Left hindlimb (tissue), 1 donor: ENCODE measurements at places on chromosomes 6 and 20.

GRCh38 chr6:63236398-63236817 is 25.1 kb downstream of the FKBP1C start:
- DNase-seq = no peak

DNA sequence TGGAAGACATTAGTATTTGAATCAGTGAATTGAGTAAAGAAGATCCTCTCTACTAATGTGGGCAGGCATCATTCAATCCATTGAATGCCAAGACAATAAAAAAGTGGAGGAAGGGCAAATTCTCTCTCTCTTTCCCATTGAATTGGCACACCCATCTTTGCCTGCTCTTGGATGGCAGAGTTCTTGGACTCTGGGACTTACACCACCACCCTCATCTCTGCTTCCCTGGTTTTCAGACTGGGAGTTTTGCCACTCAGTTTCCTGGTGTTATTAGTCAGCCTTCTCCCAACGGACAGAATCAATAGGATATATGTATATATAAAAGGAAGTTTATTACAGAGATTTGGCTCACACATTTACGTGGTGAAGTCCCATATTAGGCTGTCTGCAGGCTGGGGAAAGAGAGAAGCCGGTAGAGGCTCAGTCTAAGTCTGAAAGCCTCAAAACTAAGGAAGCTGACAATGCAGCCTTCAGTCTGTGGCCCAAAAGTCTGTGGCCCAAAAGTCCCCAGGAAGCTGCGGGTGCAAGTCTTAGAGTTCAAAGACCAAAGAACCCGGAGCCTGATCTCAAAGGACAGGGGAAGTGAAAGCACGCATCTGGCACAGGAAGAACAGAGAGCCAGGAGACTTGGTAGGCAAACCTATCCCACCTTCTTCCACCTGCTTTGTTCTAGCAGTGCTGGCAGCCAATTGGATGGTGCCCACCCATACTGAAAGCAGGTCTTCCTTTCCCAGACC is 64.4 kb downstream of the SMPDL3A start:
- no peak for DNase-seq

DNA sequence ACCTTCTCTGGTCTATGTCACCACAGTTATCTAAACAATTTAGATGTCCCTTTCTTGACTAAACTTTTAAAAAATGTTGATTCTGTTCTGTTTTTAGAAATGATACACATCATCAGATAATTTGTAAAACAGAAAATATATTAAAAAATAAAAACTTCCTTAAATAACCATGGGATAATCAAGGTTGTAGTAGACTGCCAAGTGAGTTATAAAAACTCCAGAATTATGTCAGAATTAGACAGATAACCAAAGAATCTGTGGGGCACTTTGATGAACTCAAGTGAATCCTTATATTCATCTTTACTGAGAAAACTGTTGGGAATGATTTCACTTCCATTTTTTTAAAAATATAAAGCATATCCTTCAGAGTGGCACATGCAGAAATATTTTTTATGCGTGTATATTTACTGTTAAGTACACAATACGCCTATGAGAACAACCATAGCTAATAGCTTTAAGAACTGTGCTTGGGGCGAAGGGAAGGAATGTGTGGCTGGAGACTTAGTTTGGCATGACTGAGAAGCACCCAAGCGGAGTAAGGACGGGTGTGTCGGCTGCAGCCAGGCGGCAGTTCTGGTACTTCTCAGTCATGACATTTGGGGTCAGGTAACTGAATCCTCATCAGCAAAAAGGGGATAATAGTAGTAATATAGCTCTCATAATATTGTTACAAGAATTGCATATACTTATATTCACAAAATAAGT is 604.7 kb upstream of the CITED2 start:
- no peak for DNase-seq

- DNase-seq = no peak
These were observed 187.4 kb upstream of the JARID2 start for GRCh38 chr6:15058200-15059061.

GRCh38 chr20:36407199-36407733 is 101.1 kb downstream of the DLGAP4 start:
- DNase-seq = no peak

GRCh38 chr6:85482206-85482904 is 32.5 kb downstream of the NT5E start:
- DNase-seq = peak; percentile 52

DNA sequence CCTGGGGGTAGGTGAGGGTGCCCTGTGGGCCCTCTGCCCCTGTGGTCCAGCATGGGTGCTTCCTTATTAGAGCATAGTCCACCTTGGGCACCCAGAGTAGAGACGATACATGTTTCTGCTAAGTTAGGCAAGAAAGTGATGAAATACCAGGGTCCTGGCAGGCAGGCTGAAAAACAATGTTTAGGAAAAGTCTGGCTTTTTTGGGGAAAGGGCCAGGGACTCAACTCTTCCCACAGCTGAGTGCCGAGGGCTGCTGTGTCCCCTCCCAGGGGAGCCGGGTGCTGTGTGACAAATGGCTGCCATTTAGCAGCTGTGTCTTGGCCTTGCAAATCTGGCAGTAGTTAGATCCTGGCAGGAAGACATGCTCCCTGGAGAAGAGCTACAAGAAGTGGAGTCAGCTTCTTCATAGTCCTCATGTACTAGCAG is 61.5 kb downstream of the RREB1 start:
- DNase-seq = no peak

DNA sequence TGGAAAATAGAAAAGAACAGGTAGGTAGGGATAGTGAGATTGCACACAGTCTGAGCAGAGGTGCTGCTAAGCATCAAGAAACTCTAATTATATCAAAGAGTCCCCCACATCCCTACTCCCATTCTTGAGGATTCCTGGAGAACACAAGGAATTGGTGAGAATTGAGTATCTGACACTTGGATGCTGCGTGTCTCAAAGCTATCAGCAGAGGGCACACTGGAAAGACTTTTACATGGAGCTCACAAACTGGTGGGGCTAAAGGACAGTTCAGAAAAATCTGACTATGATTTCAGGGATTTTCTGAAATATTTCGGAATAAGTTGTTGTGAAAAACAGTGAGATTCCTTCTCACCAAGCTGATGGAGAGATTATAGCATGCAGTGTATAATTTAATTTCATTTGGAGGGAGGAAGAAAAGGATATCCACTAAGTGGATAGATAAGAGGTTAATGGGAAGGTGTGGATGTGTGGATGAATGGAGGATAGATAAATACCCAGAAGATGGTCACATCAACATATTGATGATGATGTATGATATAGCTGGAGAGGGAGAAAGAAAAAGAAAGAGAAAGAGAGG is 215.4 kb upstream of the DEFB112 start:
- no peak for DNase-seq

DNA sequence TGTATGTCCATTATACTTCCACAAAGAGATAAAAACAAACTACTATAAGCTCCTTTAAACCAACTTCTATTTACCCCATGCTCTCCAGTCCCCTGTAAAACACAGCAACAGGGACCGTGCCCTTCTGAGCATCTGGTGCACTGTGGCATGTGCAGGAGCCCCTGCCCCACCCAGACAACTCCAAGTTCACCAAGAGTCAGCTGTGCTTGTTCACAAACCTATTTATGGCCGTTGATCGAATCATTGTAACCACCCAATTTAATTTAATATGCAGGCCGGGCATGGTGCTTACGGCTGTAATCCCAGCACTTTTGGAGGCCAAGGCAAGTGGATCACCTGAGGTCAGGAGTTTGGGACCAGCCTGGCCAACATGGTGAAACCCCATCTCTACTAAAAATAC is 13.7 kb upstream of the BLCAP start:
- no peak for DNase-seq

DNA sequence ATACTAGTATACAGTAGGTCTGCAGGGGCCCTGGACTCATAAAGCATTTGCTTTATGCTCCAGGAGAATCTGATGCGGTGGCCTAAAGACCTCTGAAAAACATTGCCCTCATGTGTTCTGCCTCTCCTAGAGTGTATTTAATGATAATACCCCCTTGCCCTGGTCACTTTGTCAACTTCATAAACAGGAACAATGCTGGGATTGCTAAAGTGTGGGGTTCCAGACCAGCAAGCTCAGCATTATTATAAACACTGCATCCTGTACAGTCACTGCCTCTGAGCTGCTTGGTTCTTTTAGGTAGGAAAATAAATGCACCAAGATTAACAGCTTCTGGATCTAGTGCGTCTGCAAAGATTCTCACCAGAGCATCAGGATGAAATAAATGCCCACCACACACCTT is 12.2 kb downstream of the TREM1 start:
- no peak for DNase-seq

- peak; percentile 31 for DNase-seq
These were observed 433.5 kb downstream of the DHX35 start for GRCh38 chr20:39395478-39396291.

- no peak for DNase-seq
These were observed 542.0 kb upstream of the RNF217 start for GRCh38 chr6:124420116-124420840.

- DNase-seq = no peak
These were observed 29.9 kb downstream of the COX4I2 start for GRCh38 chr20:31667315-31668285.

- no peak for DNase-seq
These were observed 20.4 kb downstream of the SRPK1 start for GRCh38 chr6:35900448-35900847.

DNA sequence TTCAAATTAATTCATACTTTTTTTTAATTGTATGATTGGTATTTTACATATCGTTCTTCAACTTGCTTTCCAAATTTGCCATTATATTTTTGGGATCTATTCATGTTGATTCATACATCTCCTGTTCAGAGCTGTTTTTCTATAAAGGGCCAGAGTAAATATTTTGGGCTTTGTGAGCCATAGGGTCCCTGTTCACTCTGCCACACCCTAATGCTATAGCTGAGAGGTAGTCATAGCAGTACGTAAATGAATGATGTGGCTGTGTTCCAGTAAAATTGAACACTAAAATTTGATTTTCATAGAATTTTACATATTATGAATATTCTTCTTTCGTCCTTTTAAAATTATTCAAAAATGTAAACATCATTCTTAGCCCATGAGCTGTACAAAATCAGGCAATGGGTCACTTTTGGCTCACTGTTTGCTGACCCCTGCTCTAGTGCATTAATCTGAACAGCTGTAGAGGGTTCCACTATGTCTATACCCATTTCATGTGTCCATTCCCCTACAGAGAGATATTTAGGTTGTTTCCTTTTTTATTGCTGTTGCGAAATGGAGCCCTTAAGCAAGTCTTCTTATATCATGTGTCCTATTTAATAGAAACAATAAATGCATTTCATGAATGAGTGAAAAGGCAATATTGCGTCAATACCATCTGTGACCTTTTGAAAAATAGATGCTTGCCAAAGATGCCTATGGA is 136.4 kb upstream of the SALL4 start:
- DNase-seq = no peak

GRCh38 chr6:144316862-144317195 is 31.7 kb downstream of the UTRN start:
- DNase-seq = no peak

DNA sequence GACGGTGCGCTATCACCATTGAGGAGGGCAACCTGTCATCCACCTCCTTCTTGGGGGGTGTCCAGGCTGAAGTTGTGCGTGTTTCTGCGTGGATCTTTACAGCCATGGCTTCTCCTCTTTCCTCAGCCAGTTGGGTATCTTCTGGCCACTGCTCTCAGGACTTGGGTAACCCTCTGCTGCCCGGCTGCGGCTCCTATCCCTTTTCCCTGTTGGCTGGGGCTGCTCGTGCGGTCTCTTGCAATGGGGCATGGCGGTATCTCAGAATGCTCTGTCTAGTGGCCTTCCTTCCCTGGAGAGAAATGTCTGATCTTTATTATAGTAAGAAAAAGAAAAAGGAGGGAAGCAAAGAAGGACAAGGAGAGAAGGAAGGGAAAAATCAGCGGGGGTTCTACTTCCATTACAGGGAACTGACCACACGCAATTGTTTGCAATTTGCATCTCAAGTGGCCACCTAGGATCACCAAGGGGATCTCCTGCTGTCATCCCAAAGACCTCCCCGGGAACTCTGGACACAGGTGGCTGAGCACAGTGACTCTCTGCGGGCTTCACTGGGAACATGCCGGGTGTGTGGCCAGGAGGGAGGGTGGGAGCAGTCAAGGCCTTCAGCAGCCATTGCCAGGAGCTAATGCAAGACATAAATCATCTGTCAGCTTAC is 60.8 kb downstream of the NPEPL1 start:
- DNase-seq = no peak

DNA sequence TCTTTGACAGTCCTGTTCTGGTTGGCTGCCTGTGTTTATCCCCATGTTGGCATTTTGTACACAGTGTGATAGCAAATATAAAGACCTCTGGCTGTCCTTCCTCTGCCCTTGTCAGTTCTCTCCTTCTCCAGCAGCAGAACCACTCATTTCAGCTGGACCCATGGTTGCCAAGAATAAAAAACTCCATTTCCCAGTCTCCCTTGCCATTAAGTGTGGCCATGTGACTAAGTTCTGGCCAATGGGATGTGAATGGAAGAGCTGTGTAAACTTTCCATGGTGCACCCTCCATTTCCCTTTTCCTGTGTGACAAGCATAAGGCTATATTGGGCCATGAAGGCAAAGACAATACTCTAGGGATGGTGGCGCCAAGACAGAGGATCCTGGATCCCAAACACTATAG is 78.4 kb upstream of the TBC1D7 start:
- DNase-seq = no peak

GRCh38 chr6:16747232-16748024 is 13.8 kb downstream of the ATXN1 start:
- no peak for DNase-seq

DNA sequence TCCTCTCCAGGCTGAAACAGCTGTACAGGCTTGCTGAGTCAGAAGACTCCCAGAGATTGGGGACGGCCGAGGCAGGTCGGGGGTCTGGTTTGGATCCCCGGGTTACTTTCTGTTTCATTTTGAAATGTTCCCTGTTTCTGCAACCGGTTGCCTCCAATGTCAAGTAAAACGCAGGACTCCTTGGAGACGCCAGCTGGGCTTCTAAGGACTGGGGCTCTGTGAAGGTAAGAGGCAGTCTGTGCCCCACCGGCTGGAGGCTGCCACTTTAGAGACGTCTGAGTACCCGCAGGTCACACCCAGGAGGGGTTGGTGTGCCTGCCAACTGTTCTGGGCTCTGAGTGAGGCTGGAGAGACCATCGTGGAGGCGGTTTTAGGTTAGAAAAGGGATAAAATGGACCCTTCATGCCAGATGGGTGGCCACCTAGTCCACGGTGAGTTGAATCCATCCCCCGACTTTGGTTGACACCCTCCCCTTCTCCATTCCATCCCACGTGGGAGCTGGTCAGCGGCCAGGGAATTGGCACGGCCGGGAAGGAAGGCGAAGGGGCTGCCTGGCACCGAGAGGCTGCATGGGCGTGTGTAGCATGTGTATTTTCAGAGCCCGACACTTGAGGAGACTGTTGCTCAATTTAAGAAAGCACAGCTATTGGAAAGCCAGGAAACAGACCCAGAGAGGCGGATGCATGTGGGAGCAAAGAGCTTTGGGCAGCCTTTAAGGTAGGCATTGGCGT is 240.9 kb downstream of the PHACTR1 start:
- peak; percentile 80 for DNase-seq

DNA sequence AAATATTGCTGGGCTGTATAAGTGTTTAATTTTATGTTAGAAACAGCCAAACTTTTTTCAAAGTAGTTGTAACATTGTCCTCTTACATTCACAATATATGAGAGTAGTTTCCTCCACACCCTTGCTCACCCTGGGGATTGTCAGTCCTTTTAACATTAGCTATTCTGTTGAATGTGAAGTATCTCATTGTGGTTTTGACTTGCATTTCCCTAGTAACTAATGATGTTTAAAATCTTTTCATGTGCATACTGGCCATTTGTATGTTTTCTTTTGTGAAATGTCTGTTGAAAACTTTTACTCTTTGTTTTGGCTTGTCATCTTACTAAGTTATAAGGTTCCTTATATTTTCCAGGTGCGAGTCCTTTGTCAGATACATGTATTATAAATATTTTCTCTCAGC is 32.9 kb downstream of the TRIM38 start:
- DNase-seq = no peak
